Right forelimb (tissue), 1 donor: ENCODE measurements at places on chromosomes 3 and 15.

GRCh38 chr3:140521751-140522445 lies 156.0 kb upstream of the TRIM42 start:
- DNase-seq, result no peak

DNA sequence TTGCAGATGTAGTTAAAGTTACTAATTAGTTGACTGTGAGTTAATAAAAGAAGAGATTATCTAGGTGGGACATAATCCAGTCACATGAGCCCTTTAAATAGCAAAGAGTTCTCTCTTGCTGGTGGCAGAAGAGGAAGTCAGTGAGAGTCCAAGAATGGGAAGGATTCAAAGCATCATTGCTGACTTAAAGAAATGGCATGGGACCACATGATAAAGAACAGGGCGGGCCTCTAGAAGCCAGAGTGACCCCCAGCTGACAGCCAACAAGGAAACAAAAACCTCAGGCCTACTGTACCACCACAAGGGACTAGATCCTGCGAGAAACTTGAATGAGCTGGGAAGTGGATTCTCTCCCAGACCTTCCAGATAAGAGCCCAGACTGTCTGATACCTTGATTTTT lies 447.2 kb upstream of the CCDC54 start:
- no peak for DNase-seq

DNA sequence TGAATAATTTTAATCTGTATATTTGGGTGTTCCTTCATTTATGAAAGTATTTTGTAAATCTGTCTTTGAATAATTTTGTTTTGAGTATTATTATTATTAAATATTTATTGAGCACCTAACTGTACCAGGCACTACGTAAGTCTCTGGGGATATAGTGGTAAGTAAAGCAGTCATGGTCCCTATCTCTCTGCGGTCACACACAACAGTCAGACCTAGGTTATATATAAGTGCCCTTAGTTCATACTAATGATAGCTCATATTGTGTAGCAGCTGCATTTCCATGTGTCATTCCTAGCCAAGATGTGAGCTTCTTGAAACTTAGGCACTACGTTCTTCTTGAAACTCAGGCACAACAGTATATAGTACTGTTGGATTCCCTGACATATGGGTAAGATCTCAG lies 12.4 kb downstream of the NKTR start:
- DNase-seq, result no peak

DNA sequence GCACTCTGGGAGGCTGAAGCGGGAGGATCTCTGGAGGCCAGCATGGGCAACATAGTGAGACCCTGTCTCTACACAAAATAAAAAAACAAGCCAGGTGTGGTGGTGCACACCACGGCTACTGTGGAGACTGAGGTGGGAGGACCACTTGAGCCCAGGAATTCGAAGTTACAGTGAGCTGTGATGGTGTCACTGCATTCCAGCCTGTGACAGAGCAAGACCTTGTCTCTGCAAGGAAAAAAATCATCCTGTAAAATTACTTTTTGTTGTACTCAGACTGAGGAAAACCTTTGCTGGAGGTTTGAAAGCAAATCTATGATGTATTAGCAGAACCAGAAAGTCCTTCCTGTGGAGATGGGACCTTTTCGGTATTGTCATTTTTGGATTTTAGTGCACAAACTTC lies 63.3 kb downstream of the ATP1B3 start:
- DNase-seq, result no peak

DNA sequence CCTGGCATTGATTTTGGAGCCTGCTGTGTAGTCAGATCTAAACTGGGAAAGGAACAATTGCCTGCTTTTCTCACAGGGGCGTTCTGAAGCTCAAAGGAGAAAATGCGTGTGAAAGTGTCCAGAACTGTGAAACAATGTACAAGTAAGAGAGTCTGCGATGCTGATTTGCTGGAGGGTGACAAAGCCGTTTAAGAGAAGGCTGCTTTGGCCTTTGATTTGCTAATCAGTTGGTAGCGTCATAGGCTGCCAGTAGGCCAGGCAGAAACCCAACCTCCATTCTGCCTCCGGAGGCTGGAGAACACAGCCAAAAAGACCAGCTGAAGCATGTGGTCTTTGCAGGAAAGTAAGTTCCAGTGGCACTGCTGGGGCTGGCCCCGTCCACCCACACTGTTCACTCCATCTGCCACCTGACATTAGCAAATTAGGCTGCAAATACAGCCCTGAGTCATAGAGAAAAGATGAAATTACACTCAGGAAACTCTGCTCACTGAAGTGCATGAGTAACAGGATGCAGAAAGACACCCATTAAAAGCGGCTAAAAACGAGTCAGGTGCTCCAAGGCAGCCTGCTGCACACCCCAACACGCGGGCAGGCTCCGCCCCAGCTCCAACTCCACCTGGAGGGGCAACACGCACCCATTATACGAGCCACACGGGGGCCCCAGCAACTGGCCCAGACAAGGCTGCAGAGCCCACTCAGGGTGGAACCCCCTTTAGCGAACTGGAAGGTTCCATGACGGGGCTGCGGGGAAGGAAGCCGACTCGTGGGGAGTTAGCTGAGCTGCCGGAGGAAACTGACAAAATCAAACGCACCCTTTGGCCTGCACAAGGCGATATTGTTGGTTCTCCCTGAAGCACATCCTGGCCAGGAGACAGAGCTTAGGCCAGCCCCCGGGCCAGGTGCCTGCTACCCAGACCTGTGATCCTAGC lies 31.6 kb downstream of the ZDHHC19 start:
- DNase-seq, result no peak

- DNase-seq, result no peak
Measured at GRCh38 chr3:54845551-54845950, 82.3 kb downstream of the LRTM1 start.
